ENCODE measurements at places on chromosomes 4 and X. TPM values are rescaled to one million over a fixed set of nuclear protein-coding genes. Genes with fewer than 3 reads are reported as not detected.

The ERCC6L gene
- 1.6 TPM for total RNA-seq

The TMEM150C gene
- 0.21 TPM for total RNA-seq

The NEK1 gene
- 6.0 TPM for total RNA-seq

The NHSL2 gene
- 1.3 TPM for total RNA-seq

The MCF2 gene
- 1.4 TPM for total RNA-seq

The LUZP4 gene
- total RNA-seq, result not detected

Measured in mononuclear cell (primary cell).